NCI-H2171 (cell line): ENCODE measurements at places on chromosomes 1 and 21.

DNA sequence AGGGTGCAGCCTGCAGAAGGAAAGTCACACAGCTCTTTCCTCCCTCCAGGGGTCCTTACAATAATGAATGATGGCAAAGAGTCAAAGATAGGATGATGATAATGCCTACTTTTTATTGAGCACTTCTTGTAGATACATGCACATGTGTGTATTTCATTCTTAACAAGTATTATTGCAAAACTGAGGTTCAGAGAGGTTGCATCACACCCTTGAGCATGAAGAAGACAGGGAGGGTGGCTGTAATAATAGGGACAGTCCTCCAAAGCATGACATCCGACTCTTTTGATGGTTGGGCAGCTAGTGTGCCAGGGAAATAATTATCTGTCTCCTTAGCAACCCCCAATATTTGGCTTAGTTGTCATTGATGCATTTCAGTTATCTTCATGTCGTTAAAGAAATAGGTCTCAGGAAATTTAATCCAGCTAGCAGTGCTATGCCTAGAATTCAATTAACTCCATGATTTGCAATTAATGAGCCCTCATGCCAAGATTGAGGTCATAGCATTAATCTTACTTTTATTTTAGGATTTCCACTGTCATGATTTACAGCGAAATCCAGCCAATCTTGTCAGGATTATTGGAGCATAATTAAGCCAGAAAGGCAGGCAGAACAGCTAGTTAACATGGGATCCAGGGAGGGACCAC, 35.0 kb downstream of the DNAJC6 start:
- DNase-seq, result no peak

- no peak for DNase-seq
Measured at GRCh38 chr1:40817791-40818263, 34.2 kb downstream of the KCNQ4 start.

DNA sequence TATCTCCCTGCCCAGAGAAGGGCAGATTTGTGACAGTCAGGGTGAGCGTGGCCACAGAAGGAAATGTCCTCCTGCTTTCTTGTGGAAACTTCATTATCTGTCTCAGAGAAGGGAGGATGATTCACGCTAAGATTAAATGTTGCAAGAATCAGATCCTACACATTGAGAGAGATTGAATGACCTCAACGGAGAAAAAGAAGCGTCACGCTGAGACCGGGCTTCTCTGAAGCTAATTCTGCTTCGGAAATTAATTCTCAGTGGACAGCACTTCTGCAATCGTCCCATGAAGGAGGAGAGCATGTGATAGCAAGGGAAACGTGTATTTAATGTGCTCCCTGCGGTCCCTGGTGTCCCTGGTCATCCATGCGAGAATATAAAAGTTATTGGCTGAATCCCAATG, 19.8 kb upstream of the C1orf21 start:
- no peak for DNase-seq

DNA sequence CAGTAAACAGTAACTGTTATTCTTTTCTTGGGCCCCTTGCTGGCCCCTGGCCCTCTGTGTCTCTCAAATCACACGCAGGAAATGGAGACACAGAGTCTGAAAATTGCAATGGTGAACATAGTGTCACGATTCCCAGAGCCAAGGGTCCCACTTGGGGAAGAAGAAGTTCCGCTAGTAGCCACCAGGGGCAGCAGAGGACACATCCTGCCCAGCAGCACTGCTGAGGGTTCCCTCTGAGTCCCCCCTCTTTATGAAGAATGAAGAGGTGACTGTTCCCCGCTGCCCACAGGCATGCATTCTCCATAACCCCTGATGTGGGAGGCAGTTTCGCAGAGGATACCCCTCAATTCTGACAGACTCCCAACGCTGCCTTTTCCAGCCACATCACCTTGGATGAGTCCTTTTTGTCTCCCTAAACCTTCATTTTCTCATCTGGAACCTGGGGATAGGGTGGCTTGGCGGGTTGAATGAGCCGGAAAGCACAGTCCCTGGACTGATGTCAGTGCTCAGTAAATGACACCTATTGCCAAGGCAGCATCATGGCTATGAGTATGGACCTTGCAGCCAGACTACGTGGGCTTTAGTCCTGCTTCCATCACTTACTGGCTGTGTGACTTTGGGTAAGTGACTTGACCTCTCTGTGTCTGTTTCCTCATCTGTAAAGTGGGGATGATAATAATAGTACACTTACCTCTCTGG, 238.0 kb upstream of the TMEM51 start:
- DNase-seq, result no peak

- DNase-seq, result no peak
Measured at GRCh38 chr1:170337413-170337994, 191.7 kb downstream of the NTMT2 start.

DNA sequence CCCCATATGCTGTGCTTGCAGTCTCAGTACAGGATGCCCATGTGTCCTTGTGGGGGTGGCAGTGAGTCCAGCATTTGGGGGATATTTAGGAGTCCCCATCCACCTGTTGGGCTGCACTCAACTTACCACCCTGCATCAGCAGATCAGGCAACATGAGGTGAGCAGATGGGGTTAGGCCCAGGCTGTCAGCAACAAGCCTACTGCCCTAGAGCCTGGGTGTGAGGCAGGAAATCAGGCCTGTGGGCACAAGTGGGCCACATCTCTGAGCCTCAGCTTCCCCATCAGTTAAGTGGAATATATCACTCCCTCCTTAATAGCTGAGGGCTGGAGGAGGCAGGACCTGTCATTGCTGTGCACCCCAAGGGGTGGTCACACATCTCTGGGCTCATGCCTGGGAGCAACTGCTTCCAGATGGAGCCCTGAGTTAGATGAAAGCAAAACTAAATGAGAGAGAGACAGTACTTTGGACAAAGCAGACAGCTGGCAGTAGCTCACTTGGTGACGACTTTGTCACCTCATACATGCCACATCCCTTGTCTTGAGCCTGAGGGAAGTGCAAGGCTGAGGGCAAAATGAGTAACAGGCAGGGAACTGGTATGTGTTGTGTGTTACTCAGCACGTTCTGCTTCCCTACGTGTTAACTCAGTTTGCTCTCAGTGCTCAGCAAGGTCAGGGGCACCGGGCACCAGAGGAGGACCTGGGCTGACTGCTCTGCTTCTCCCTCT, 48.4 kb downstream of the TRIM11 start:
- no peak for DNase-seq

- DNase-seq, result no peak
Measured at GRCh38 chr1:167455786-167456446, 62.4 kb downstream of the CD247 start.

DNA sequence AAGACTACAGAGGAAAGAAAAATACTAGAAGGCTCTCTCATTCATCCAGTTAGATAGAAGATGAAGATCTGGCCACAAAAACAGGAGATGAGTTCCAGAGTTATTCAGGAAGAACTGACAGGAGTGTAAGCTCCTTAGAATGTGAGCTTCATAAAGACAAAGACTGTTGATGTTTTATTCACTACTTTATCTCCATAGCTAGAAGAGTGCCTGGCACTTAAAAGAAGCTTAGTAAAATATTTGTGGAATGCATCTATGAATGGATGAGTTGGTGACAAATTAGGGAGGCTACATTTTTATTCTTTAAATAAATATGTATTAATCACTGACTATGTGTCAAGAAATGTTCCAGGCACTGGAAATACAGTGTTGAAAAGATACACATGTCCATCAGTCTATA, 13.8 kb downstream of the CLDN17 start:
- no peak for DNase-seq

DNA sequence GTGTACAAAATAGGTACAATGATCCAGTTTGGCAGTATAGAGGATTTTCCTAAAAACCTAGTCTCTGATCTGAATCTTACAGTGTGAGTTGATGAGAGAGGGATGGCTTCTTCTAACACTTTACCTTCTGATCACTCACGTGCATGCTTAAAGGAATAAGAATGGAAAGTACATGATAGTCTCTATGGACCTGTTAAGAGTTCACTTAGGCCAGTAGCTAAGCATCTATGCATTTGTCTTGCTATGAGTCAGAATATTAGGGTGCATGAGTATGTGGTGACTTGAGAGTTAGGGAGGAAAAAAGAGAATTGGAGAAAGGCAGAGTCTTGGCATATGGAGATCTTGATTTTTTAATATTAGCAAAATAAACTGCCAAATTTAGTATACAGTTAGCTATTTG, 206.3 kb downstream of the COL11A1 start:
- no peak for DNase-seq

DNA sequence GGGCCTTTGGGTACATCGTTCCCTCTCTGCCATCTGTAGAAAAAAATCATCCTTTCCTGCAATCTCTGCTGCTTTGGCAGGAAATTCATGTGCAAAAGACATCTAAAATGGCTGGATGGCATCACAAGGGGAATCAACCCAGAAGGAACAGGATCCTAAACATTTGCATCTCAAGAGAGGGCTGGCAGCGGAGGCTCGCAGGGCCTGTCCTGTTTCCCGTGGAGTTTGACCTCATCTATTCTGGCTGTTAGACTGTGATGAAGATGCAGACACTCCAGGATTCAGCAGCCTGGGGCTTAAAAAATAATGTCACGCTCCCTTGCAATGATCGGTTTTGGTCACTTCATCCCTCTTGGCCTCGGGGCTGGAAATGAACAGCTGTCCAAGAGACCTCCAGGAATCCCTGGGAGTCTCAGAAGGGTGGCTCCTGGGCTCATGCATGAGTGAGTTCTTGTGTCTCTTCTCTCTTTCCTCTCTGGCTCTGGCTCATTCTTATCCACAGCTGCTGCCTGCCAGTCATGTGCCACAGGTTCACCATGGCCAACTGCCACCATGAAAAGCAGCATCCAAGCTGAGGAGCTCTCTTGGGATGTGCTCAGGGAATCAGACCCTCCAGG, 16.1 kb upstream of the PCP4 start:
- no peak for DNase-seq

- DNase-seq, result no peak
Measured at GRCh38 chr1:181044449-181044966, 10.7 kb downstream of the MR1 start.

- no peak for DNase-seq
Measured at GRCh38 chr1:7268983-7269382, 483.7 kb downstream of the CAMTA1 start.

DNA sequence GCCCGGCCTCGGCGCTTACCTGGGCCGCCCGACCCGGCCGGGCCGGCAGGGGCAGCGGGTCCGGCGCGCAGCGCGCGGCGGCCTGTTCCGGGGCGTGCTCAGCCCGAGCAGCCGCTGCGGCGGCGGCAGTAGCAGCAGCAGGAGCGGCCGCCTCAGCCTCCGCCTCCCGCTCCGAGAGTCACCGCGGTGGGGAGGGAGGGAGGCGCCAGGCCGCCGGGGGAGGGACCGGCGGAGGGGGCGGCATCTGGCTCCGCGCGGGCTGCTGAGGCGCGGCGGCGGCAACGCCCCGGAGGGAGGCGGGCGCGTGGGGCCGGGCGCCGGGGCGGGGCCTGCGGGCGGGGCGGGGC, at the start of gene CTNNBIP1:
CTNNBIP1 (minus strand) TSS at position 194 of the 347 bp plus-strand sequence. CDS start 38,205 bp downstream, outside the sequence.
- DNase-seq, result no peak

DNA sequence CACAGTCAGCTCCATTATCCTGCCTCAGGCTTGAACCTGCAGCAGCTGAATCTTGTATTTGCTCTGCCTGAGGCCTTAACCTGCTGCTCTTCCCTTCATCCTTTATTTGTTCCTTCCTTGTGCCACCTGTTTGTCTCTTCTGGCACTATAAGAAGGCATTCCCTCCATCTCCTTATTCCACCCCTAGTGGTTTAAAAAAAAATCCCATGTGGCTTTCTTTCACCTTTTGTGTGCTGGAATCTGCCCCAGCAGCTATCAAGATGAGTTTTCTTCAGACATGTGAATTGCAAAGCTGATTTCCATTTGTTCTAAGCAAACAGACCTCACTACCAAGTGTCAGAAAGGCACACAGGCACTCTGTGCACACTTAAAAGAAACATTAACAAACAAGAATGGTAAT, 294.6 kb downstream of the TTLL7 start:
- no peak for DNase-seq

GRCh38 chr1:201404722-201405483, 5.8 kb upstream of the LAD1 start:
- no peak for DNase-seq

DNA sequence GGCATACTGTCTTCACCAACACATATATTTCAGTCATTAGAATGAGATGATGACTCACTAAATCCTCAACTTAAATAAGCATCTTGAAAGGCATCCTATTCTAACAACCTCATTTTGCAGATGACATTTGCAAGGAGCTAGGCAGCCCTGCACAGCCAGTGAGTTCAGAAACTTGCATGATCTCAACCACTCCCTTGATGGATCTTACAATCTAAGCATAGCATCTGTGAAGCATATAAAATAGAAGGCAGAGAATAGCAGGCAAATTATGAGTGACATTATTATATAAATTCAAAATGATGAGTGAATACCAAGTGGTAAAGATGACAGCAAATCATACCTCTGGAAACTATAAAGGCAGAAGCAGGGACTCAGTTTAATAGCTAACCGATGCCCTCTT, 31.6 kb downstream of the KRTAP20-3 start:
- DNase-seq, result no peak
